Colonic mucosa (tissue), 4 donors: ENCODE measurements at places on chromosomes 12 and 14. TPM values are rescaled to one million over a fixed set of nuclear protein-coding genes. Genes with fewer than 3 reads are reported as not detected.

Gene HHIPL1
- total RNA-seq, result 0.44 TPM

Gene ANKRD13A
- total RNA-seq, result 69.1 TPM

Gene ITPK1
- total RNA-seq, result 118 TPM

Gene BMP4
- 14.5 TPM for total RNA-seq

Gene MUCL1
- not detected for total RNA-seq

Gene PIANP
- total RNA-seq, result 0.44 TPM

Gene RNF212B
- total RNA-seq, result not detected

Gene MARK3
- 63.6 TPM for total RNA-seq

Gene TTC9
- 0.66 TPM for total RNA-seq

Gene CLEC9A
- not detected for total RNA-seq

Gene SLC24A4
- total RNA-seq, result 0.11 TPM

Gene FAM186B
- total RNA-seq, result 0.27 TPM

Gene RERGL
- total RNA-seq, result 0.35 TPM

Gene POTEM
- not detected for total RNA-seq
